ENCODE measurements at places on chromosomes 4 and X.

DNA sequence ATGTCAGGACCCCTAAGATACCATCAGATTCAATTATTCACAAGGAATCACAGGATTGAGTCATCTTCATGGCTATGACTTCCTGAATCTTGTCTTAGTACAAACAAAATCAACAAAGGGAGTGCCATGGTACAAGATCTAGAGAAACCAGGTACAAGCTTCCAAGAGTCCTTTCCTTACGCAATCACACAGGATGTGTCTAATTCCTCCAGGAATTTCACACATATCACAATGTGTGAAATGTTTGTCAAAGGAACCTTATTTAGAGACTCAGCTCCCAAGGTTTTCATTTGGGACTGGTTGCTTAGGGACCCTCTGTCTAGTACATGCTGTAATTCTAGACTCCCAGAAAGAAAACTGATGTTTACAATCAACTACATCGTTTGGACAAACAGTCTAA is 83.0 kb downstream of the MAB21L2 start:
- no peak overlapping the region for H3K27ac ChIP-seq
- no peaks in the 10 kb centered on the region for H3K27me3 ChIP-seq
- H3K4me1 ChIP-seq: no peaks in the 10 kb centered on the region
- H3K36me3 ChIP-seq: peaks cover 4% of the 10 kb centered on the region

- H3K4me1 ChIP-seq: no peaks in the 10 kb centered on the region
- no peak overlapping the region for H3K4me3 ChIP-seq
- H3K36me3 ChIP-seq: no peaks in the 10 kb centered on the region
- no peak for DNase-seq
Measured at GRCh38 chrX:118536204-118536603, 40.6 kb downstream of the DOCK11 start.

DNA sequence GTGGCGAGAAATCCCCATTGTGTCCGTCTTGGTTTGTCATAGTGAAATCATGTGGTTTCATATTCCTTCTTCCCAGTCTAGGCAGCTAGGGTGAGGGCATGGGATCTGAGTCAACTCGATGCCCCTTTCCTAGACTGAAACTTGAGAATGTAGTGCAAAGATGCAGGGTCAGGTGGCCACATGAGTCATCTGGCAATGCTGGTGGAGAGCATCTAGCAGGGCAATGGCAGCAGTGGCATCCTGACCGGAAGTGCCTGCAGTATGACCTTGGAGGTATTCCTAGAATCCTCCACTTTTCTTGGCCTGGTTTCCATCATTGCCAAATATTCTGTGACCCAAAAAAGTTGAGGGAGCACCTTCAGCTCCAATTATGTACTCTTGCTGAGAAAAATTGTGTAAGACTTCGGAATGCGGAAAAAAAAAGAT is 39.1 kb upstream of the TMEM184C start:
- H3K4me1 ChIP-seq: 0 out of 2 replicates have a peak, but pooled peaks cover 7% of the 10 kb centered on the region
- no peak overlapping the region for H3K4me3 ChIP-seq
- H3K36me3 ChIP-seq: no peaks in the 10 kb centered on the region
- H3K27me3 ChIP-seq: no peaks in the 10 kb centered on the region
- DNase-seq: peak; percentile 11
- peak overlapping the region; percentile 85 for H3K27ac ChIP-seq

GRCh38 chr4:96916711-96917110 is 1076.8 kb downstream of the PDHA2 start:
- no peaks in the 10 kb centered on the region for H3K4me1 ChIP-seq
- no peaks in the 10 kb centered on the region for H3K27me3 ChIP-seq
- no peaks in the 10 kb centered on the region for H3K36me3 ChIP-seq
- H3K27ac ChIP-seq: no peak overlapping the region
- peak; percentile 1 for DNase-seq

GRCh38 chrX:68936608-68937007 is 107.8 kb downstream of the EFNB1 start:
- DNase-seq: no peak
- H3K36me3 ChIP-seq: no peaks in the 10 kb centered on the region
- H3K27me3 ChIP-seq: no peaks in the 10 kb centered on the region
- H3K27ac ChIP-seq: no peak overlapping the region
- no peaks in the 10 kb centered on the region for H3K4me1 ChIP-seq

DNA sequence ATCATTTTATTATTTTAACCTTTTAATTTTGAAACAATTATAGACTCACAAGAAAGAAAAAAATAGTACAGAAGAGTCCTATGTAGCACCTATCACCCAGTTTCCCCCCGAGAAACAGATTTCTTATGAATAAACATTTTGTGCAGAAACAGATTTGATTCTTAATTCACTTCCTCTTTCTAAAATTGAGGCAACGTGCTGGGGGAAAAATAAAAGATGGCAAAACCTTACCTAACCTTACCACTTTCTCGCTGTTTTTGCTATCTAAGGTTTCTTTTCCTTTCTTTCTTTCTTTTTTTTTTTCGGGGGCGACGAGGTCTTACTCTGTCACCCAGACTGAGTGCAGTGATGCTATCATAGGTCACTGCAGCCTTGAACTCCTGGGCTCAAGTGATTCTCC is 4.3 kb upstream of the CLNK start:
- no peaks in the 10 kb centered on the region for H3K4me1 ChIP-seq
- no peak overlapping the region for H3K27ac ChIP-seq
- DNase-seq: no peak

DNA sequence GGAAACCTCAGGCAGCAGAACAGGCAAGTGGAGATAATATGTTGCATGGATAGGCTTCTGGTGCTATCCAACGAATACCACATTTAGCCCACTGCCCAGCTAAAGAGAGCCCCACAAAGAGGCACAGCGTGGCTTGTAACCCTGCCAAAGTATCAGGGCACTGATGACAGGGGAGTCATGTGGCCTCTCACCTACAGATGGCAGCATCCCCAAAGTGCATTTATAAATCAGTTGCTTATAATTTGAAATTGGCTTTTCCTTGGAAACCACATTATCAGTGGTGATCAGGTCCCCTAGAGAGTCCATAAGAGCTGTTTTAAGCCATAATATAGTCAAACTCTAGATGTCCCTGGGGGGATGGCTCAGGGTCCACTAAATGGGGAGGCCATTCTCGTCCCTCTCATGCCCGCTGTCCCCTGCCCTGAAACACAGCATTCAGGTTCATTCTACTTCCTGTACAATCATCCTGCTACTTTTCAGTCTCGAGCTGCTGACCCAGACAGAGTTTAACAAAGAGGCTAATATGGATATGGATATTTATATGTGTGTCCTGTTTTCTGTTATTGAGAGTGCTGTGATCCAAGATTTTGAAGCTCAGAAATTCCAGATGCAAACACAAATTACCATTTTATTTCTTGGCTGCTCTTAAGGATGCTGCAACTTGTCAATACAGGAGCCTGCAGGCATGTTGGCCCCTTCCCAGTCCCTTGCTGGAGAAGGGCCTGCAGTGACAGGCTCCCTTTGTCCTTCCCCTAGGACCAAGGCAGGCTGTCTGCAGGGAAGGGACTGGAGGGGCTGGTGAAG is 28.5 kb downstream of the SRPX start:
- H3K36me3 ChIP-seq: no peaks in the 10 kb centered on the region
- no peak overlapping the region for H3K27ac ChIP-seq
- H3K4me1 ChIP-seq: peaks cover 6% of the 10 kb centered on the region
- H3K27me3 ChIP-seq: no peaks in the 10 kb centered on the region

- H3K27ac ChIP-seq: no peak overlapping the region
- no peaks in the 10 kb centered on the region for H3K36me3 ChIP-seq
- DNase-seq: no peak
- no peak overlapping the region for H3K4me3 ChIP-seq
Measured at GRCh38 chr4:3660086-3660927, 105.9 kb upstream of the ADRA2C start.

DNA sequence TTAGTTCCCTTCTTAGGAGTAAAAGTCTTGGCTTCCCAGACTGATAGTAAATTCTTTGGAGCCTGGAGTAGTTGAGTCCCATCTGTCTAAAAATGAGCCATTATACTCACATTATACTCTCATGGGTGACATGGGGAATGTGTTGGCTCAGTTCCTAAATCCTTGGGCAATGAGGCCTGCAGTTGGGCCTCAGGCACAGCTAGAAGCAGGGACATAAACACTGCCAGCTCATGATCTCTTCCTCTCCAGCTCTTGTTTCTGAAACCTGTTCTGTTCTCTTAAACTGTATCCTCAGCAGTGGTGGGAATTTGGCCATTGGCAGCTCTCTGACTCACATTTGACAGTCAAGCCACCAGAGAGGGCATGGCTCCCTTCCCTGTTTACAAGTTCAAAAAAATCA is 212.5 kb downstream of the SPATA18 start:
- no peak overlapping the region for H3K27ac ChIP-seq
- no peaks in the 10 kb centered on the region for H3K36me3 ChIP-seq
- H3K27me3 ChIP-seq: no peaks in the 10 kb centered on the region

- no peaks in the 10 kb centered on the region for H3K27me3 ChIP-seq
- no peak overlapping the region for H3K27ac ChIP-seq
- DNase-seq: no peak
- no peaks in the 10 kb centered on the region for H3K4me1 ChIP-seq
- no peak overlapping the region for H3K4me3 ChIP-seq
Measured at GRCh38 chr4:138833974-138834373, 181.6 kb upstream of the NOCT start.

GRCh38 chr4:105923497-105924238 is 28.4 kb downstream of the NPNT start:
- DNase-seq: no peak
- H3K4me3 ChIP-seq: no peak overlapping the region
- no peaks in the 10 kb centered on the region for H3K4me1 ChIP-seq
- no peaks in the 10 kb centered on the region for H3K36me3 ChIP-seq
- no peak overlapping the region for H3K27ac ChIP-seq

DNA sequence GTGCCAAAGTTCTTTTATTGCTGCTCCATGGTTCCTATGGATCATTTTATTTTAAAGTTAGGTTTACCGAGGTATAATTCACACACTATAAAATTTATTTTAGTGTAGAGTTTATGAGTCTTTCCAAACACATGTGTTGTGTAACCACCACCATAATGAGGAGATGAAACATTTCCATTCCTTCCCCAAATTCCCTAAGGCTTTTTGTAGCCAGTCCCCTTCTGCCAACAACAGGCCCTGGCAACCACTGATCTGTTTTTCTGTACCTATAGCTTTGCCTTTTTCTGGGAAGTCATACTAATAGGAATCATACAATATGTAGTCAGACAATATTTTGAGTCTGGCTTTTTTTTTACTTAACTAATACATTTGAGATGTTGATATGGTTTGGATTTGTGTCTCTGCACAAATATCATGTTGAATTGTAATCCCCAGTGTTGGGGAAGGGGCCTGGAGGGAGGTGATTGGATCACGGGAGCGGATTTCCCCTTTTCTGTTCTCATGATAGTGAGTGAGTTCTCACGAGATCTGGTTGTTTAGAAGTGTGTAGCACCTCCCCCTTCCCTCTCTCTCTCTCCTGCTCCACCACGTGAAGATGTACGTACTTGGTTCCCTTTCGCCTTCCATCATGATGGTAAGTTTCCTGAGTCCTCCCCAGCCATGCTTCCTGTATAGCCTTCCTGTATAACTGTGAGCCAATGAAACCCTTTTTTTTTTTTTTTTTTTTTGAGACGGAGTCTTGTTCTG is 59.6 kb upstream of the DHX15 start:
- DNase-seq: no peak
- H3K36me3 ChIP-seq: no peaks in the 10 kb centered on the region
- peaks cover 8% of the 10 kb centered on the region for H3K27me3 ChIP-seq

DNA sequence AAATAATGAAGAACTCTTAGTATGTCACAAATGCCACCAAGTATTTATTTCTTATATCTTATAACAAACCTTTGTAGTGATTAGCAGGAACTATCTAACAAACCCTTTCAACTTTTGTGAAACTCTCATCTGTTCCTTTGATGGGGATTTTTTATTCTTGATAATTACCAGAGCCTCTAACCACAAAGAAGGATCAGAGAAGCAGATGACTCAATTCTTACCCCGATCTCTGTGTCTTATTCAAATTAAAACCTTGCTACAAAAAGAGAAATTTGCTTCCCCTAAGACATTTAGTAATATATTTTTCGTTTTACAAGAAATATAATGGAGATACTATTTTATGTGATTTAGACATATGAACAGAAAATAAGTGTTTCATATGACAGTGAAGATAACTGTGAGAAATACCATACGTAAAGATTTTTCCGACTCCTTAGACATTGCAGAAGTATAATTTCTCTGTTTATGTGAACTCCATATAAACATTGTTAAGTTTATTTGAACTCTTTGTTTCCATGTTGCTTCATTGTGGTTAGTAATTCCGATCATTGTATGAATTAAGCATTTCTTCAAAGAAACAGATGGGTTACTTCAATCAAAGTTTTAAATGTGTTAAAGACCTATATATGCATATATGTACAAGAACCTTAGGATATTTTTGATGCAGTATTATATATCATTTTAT is 205.4 kb downstream of the CFAP299 start:
- H3K36me3 ChIP-seq: no peaks in the 10 kb centered on the region
- H3K4me3 ChIP-seq: no peak overlapping the region
- no peak for DNase-seq
- H3K4me1 ChIP-seq: no peaks in the 10 kb centered on the region

- no peak overlapping the region for H3K4me3 ChIP-seq
- no peak overlapping the region for H3K27ac ChIP-seq
- no peak for DNase-seq
- H3K27me3 ChIP-seq: no peaks in the 10 kb centered on the region
- H3K4me1 ChIP-seq: no peaks in the 10 kb centered on the region
Measured at GRCh38 chr4:66014146-66014765, 344.0 kb upstream of the EPHA5 start.

- peaks cover 15% of the 10 kb centered on the region for H3K4me1 ChIP-seq
- no peaks in the 10 kb centered on the region for H3K27me3 ChIP-seq
- no peaks in the 10 kb centered on the region for H3K36me3 ChIP-seq
- no peak for DNase-seq
- peak overlapping the region; percentile 91 for H3K27ac ChIP-seq
Measured at GRCh38 chr4:38150766-38151165, 190.6 kb downstream of the PTTG2 start.
